ENCODE measurements at places on chromosomes 11 and 22. TPM values are rescaled to one million over a fixed set of nuclear protein-coding genes. Genes with fewer than 3 reads are reported as not detected.

RPS6KA4 gene
- total RNA-seq: 30.3 TPM

APOL4 gene
- 4.3 TPM for total RNA-seq

ANO9 gene
- total RNA-seq: not detected

DRD2 gene
- total RNA-seq: 0.31 TPM

ACRV1 gene
- not detected for total RNA-seq

TSPAN32 gene
- not detected for total RNA-seq

OR56B1 gene
- not detected for total RNA-seq

CLMP gene
- total RNA-seq: 119 TPM

MS4A3 gene
- total RNA-seq: not detected

OR8B3 gene
- not detected for total RNA-seq

PNPLA5 gene
- total RNA-seq: not detected

ZNF202 gene
- 7.5 TPM for total RNA-seq

IL17RA gene
- total RNA-seq: 22.3 TPM

KLHDC7B gene
- not detected for total RNA-seq

SIK3 gene
- total RNA-seq: 15.4 TPM

GRM5 gene
- not detected for total RNA-seq

MIOX gene
- not detected for total RNA-seq

EXT2 gene
- total RNA-seq: 71.8 TPM

CYP2D6 gene
- total RNA-seq: not detected

TRPC6 gene
- total RNA-seq: 0.06 TPM
